ENCODE measurements at places on chromosomes 5 and 9.

GRCh38 chr5:13804336-13804735 lies 140.2 kb downstream of the DNAH5 start:
- DNase-seq, result no peak

GRCh38 chr5:57761513-57761912 lies 278.9 kb upstream of the ACTBL2 start:
- DNase-seq, result no peak

DNA sequence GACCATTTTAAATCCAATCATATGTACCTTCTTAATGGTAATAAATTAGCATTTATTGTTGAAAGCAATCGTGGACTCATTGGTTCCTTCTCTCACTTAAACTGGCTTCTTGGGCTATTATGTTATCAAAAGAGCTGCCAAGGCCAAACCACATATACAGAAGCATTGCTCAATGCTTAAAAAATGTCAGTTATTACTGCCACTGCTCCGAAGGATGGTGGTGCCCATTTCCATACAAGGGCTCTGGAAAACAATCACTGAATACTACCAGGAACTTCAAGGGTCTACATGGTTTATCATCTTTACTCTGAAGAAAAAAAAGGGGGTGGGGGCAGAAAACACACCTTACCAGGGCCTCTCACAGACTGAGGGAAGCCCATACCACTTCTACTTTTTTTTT lies 104.3 kb downstream of the GNAQ start:
- no peak for DNase-seq

- no peak for DNase-seq
Observed at GRCh38 chr9:127091526-127091925, 30.9 kb downstream of the ANGPTL2 start.

- DNase-seq, result no peak
Observed at GRCh38 chr5:177453852-177454396, 7.3 kb downstream of the PRR7 start.

GRCh38 chr9:77987081-77987656 lies 44.4 kb downstream of the GNAQ start:
- DNase-seq, result no peak

GRCh38 chr9:114364134-114365041 lies 23.4 kb downstream of the AKNA start:
- DNase-seq, result no peak

GRCh38 chr9:120474591-120475243 lies 105.2 kb downstream of the CDK5RAP2 start:
- no peak for DNase-seq

- DNase-seq, result no peak
Observed at GRCh38 chr5:89733772-89734171, 675.8 kb downstream of the CETN3 start.

DNA sequence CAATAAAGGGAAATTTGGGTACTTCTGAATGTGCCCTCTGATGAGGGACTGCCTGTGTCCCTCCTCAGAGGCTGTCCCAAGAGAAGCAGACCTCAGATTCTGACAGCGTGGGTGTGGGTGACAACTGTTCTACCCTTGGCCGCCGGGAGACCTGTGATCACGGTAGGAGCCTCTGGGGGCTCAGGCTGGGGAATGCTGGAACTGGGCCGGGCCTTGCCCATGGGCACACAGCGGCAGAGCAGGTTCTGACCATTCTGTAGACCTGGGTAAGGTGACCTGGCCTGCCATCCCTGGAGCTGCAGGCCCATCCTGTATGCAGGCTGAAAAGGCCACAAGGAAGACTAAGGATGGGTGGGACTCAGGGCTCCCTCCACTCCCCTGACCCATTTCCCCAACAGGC lies 29.5 kb upstream of the GRPEL2 start:
- no peak for DNase-seq

GRCh38 chr5:176732736-176733405 lies 77.5 kb upstream of the UNC5A start:
- DNase-seq, result no peak

GRCh38 chr5:76337953-76338451 lies 65.1 kb upstream of the IQGAP2 start:
- peak; percentile 14 for DNase-seq

DNA sequence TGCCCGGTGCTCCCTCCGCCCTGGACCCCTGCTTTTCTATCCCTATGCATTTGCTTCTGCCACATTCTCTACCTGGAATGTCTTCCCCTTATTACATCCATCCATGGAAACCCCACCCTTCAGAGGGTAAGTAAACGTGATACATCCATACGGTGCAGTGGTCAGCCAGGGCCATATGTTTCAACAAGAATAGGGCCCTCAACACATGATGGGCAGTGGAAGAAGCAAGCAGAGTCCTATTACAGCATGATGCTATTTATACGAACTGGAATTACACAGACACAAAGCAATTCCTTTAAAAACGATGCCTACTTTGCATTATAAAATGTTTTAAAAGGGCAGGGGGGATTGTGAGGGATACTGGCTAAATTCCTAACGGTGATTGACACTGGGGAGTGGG lies 38.2 kb upstream of the PTGS1 start:
- DNase-seq, result no peak

GRCh38 chr5:104053353-104053649 lies 490.7 kb upstream of the NUDT12 start:
- no peak for DNase-seq

DNA sequence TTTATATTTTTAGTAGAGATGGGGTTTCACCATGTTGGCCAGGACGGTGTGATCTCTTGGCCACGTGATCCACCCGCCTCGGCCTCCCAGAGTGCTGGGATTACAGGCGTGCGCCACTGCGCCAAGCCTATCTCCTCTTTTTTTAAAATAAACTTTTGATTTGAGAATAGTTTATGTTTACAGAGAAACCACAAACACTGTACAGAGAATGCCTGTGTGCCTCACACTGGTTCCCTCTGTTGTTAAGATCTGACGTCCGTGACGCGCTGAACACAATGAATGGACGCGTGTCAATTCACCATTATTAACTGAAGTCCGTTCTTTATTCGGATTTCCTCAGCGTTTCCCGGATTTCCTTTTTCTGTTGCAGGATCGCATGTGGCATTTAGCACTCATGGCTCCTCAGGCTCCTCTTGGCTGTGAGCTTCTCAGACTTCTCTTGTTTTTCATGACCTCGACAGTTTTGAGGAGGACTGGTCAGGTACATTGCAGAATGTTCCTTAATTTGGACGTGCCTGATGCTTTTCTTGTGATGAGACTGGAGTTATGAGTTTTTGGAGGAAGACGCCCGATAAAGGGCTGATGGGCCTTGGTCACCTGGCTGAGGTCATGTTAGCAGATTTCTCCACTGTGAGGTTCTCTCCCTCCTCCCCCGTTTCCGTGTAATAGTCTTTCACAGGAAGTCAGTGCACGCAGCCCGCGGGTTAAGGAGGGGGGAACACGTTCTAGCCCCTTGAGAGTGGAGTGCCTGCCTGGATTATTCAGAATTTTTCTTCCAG lies 69.6 kb downstream of the ANKRD33B start:
- DNase-seq, result peak; percentile 72

DNA sequence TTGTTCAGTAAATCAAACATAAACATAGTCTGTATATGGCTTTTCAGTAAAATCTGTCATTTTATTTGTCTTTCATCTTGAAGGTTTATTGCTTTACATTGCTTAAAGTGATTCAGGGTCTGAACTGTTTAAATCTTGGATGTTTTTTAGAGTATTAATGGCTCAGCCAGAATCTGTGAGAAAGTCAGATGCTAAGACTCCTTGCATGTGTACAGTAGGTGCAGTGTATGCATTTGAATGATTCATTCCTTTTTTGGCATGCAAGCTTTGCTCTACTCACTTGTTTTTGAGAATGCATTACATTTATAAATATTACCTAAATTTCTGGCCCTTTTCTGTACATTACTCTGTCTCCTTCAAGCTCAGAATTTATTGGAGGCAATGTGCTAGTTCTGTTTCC lies 271.0 kb upstream of the RIOK2 start:
- no peak for DNase-seq

DNA sequence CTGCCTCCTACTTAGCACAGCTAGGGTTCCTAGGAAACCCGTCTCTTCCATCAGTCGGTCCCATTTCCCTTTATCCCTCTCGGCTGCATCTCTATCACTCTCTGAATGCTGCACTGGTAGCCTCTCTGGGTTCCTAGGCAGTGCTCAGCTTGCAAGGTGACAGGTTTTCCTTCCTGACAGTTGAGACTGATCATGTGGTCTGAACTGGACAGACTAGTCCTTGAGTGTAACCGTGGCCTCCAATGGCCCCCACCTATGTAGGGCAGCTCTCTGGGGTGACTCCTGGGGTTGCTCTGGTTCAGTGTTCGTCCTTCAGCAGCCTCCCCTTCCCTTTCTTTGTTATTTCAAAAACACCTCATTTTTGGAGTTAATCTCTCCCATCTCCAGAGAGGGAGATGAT lies 3.8 kb downstream of the TMEM8B start:
- DNase-seq, result no peak

DNA sequence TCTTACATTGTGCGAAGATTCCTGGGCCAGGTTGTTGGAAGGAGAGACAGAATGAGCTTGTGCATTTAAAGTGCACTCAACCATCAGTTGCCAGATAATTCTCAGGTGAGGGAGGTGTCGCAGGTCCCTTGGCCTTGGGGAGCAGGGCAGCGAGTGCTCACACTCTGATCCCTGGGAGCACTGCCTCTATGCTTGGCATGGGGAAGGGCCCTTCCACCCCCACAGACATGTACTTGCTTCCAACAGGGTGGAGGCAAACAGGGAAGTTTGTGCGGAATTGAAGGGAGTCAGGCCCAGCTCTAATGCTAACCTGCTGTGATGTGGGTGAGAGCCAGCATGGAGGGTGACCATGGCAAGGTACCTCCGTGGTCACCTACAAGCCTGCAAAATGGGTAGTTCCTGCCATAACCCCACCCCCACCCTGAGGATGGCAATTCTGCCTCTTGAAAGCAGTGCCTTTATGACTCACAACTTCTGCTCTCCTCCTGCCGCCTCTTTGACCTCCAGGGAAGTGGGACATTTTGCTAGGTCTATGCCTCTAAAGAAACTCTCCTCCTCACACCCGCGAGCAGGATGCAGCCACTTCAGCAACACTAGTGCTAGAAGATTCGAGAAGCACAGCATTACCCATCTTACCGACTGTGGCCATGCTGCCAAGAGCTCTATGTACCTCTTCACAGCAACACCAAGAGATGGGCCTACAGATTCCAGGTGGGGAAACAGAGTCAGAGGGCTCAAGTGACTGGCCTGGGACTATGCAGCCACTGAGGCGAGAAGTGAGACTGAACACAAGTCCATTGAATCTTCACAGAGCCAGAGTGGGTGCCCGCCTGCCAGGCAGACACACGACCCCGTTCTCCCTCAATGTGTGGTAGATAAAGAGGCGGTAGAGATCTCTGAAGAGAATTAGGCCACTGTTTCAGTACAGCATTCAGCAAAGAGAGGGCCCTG lies 22.1 kb upstream of the SLC25A51 start:
- no peak for DNase-seq

- no peak for DNase-seq
Observed at GRCh38 chr9:129275626-129276247, 97.7 kb upstream of the IER5L start.

DNA sequence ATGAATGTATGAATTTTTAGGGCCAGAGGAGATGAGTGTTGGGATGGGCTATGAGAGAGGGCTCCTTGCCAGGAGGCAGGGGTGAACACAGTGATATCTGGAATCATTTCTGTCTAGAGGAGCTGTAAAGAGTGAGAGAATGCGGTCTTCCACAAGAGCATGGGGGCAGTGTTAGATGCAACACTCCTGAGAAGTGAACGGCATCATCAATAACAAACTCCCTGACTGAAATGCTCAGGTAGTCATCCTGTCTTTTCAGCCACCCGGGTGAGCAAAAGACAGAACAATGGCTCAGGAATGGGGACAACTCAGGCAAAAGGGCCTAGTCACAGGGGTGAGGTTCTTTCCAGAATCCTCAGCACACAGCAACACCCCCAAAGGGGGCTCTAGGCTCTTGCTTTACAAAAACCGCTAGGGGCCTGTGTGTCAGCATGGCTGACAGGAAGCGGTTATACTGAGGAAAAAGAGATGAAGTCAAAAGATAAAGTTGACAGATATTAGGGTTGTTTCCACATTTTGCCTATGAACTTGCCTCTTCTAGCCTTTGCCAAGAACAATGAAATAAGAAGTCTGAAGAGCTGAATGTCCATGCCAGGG lies 104.6 kb upstream of the LRRTM2 start:
- no peak for DNase-seq

GRCh38 chr5:119273391-119273839 lies 82.4 kb upstream of the TNFAIP8 start:
- no peak for DNase-seq

DNA sequence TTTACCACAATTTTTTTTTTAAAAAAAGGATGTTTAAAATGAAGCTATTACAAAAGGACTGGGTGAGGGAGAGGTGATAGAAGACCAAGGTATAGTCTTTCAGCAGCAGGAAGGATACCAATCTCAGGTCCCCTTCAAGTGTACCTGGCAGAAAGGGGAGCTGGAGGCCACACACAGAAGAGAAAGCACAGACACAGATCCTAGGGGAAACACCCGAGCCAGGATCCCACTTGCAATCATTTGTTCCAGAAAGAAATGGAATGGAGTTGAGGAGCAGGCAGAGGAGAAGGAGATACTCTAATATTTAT lies 5.6 kb downstream of the GNPDA1 start:
- no peak for DNase-seq

DNA sequence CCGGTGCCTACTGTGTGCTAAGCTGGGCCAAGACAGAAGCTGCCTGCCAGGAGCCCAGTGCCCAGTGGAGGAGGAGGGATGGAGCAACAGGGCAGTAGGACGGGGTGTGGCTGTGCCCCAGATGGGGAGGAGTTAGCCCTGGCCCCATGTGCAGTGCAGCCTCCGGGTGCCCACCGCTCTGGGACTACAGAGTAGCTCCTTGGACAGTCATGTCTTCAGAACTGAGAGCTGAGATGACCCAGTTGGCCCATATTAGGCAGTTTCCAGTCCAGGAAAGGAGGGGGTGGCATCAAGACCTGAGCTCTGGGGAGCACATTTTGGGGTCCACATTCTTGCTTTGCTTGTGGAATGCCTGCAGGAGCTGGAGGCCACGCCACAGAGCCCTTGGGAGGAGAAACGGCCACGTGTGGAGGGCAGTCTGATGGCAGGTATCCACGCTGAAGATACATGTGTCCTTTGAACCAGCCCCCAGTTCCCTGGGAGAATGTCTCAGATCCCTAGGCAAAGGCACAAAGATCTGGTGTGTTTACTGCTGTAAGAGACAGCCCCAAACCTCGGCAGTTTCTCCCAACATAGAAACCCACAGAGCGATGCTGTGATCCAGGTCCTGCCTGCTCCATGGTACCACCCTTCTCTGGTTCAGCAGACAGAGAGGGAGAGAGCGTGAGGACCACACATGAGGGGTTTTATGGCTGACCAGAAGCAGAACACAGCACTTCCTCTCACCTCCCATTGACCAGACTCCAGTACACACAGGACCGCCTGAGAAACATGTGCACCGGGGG lies 46.8 kb upstream of the FCN1 start:
- no peak for DNase-seq

DNA sequence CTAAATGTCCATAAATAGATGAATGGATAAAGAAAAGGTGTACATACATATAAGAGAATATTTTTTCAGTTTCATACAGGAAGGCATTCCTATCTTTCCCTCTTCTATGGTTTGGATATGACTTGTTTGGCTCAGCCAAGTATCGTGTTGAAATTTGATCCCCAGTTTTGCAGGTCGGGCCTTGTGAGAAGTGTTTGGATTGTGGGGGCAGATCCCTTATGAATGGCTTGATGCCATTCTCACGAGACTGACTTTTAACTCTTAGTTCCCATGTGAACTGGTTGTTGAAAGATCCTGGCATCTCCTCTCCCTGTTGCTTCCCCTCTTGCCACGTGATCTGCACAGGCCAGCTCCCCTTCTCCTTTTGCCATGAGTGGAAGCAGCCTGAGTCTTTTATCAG lies 421.1 kb upstream of the FTMT start:
- no peak for DNase-seq

GRCh38 chr9:34276772-34277171 lies 52.3 kb downstream of the KIF24 start:
- no peak for DNase-seq

- no peak for DNase-seq
Observed at GRCh38 chr9:98962181-98962560, 18.5 kb downstream of the COL15A1 start.
